ENCODE measurements at places on chromosomes 2 and 18. TPM values are rescaled to one million over a fixed set of nuclear protein-coding genes. Genes with fewer than 3 reads are reported as not detected.

CRYGD gene
- total RNA-seq = not detected

MAP2 gene
- 14.7 TPM for total RNA-seq

CFC1 gene
- not detected for total RNA-seq

FAM228A gene
- total RNA-seq = 1.7 TPM

CD28 gene
- total RNA-seq = 2.7 TPM

MAPK4 gene
- total RNA-seq = 5.1 TPM

TMSB10 gene
- total RNA-seq = 886 TPM

RFX8 gene
- 2.5 TPM for total RNA-seq

TRABD2A gene
- total RNA-seq = 1.1 TPM

CRACDL gene
- total RNA-seq = 4.6 TPM

TTR gene
- 0.35 TPM for total RNA-seq

PLGLB2 gene
- 2.6 TPM for total RNA-seq

GPR75 gene
- total RNA-seq = 1.6 TPM

DSG1 gene
- 0.06 TPM for total RNA-seq

CABYR gene
- total RNA-seq = 5.1 TPM

NBAS gene
- total RNA-seq = 74.3 TPM

SLC9A4 gene
- 12.9 TPM for total RNA-seq

CPLX4 gene
- total RNA-seq = not detected

ITGA4 gene
- total RNA-seq = 51.7 TPM

SELENOI gene
- total RNA-seq = 27.8 TPM

INHA gene
- 0.58 TPM for total RNA-seq

CXCR2 gene
- 1.1 TPM for total RNA-seq

CREG2 gene
- total RNA-seq = 1.6 TPM

SPATS2L gene
- 66.2 TPM for total RNA-seq

SCTR gene
- total RNA-seq = 3.7 TPM

ABCG5 gene
- 0.18 TPM for total RNA-seq

CYTIP gene
- 16.8 TPM for total RNA-seq

TXNDC2 gene
- not detected for total RNA-seq

STEAP3 gene
- 9.1 TPM for total RNA-seq

ESPNL gene
- 3.8 TPM for total RNA-seq

STAM2 gene
- total RNA-seq = 33.7 TPM

FAP gene
- total RNA-seq = 17.2 TPM

CAPN13 gene
- 2.0 TPM for total RNA-seq

PARD6G gene
- total RNA-seq = 18.3 TPM

ELAC1 gene
- total RNA-seq = 8.3 TPM

CTNNA2 gene
- total RNA-seq = 2.3 TPM

ZSWIM2 gene
- not detected for total RNA-seq

OXER1 gene
- 8.1 TPM for total RNA-seq

EVA1A gene
- total RNA-seq = 34.6 TPM

LYPD6B gene
- total RNA-seq = 13.0 TPM

MYCN gene
- 25.7 TPM for total RNA-seq

RPRM gene
- 5.3 TPM for total RNA-seq

TMEM17 gene
- total RNA-seq = 4.3 TPM

KLHL41 gene
- 613 TPM for total RNA-seq

SPHKAP gene
- 6.2 TPM for total RNA-seq

KATNAL2 gene
- total RNA-seq = 8.3 TPM

BCL11A gene
- 11.0 TPM for total RNA-seq

ABCG8 gene
- total RNA-seq = 1.4 TPM

FSIP2 gene
- total RNA-seq = 2.6 TPM

CHST9 gene
- 1.6 TPM for total RNA-seq

C1QL2 gene
- total RNA-seq = not detected

NFU1 gene
- total RNA-seq = 34.0 TPM

GLB1L gene
- total RNA-seq = 15.2 TPM

MBOAT2 gene
- 50.6 TPM for total RNA-seq

CDK5R2 gene
- total RNA-seq = 0.12 TPM

UGT1A6 gene
- 3.4 TPM for total RNA-seq

GNAL gene
- 1.8 TPM for total RNA-seq

HS6ST1 gene
- 115 TPM for total RNA-seq
